DMS 273 treated with DMSO at 0.1 percent for 48 hours (cell line): ENCODE measurements at places on chromosomes 6 and 20.

- peak; percentile 8 for DNase-seq
These were observed 8.9 kb downstream of the FAM217B start for GRCh38 chr20:59948828-59949720.

- DNase-seq, result no peak
These were observed 70.2 kb upstream of the EEF1E1 start for GRCh38 chr6:8172530-8172929.

DNA sequence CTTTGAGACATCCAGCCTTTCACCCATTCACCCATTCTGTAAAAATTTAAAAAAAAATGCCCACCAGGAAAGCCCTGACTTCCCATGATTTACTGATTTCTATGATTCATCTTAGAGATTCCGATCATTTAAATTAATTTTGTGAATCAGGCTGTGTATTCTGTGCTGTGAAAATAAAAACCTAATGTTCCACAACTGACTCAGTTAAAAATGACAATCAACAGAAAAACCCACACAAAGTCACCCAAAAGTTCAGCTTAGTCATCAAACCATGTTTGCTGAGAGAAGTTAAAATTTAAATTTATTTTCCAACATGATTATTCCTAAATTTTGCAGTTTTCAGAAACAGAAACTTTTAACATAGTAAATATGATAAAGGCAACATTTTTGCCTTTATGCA is 509.9 kb downstream of the TENT5A start:
- DNase-seq, result no peak

DNA sequence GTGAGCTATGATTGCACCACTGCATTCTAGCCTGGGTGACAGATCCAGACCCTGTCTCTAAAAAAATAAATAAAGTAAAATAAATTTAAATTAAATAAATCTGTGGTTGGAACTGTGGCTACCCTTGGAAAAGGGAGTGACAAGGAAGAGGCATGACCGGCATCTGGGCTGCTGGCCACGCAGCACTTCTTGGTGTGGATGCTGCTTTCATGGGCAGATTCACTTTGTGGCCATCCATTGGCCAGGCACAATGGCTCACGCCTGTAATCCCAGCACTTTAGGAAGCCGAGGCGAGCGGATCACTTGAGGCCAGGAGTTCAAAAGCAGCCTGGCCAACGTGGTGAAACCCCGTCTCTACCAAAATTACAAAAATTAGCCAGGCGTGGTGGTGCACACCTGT is 16.1 kb downstream of the EBF4 start:
- DNase-seq, result no peak

- DNase-seq, result peak; percentile 83
These were observed 9.3 kb upstream of the BCAS1 start for GRCh38 chr20:54079652-54080051.

DNA sequence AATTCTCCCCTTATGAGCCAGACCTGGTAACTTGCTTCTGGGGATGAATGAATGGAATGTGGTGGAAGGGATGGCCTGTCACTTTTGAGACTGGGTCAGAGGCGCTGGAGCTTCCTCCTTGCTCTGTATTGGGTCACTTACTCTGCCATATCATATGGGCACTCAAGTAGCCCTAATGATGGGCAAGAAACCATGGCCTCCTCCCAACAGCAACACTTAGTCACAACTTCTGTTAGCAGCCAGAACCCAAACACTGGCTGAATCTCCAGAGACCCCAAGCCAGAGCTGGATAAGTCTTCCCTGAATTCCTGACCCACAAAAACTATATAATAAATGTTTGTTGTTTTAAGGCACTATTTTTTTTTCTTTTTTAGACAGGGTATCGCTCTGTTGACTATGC is 5.5 kb downstream of the E2F1 start:
- DNase-seq, result no peak

DNA sequence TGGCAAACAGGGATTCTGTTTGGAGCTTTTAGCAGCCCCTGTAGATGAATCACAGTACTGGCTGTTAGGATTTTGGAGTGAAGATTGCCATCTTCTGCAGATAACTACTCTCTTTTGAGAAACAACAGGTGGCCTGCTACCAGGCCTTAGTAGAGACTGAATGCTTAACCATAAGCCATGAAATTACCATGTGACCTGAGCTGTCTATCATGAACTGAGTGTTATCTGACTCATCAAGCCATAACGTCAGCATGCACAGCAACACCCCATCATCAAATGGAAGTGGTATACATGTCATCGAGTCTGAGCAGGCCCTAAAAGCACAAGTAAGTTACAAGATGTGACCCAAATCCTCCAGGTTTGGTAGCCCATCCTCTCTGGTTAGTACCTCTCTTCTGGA is 132.6 kb downstream of the GPR63 start:
- DNase-seq, result no peak

- DNase-seq, result no peak
These were observed 3.9 kb upstream of the LRRC1 start for GRCh38 chr6:53790886-53791285.

- DNase-seq, result no peak
These were observed 451.8 kb downstream of the CD83 start for GRCh38 chr6:14569394-14569793.

DNA sequence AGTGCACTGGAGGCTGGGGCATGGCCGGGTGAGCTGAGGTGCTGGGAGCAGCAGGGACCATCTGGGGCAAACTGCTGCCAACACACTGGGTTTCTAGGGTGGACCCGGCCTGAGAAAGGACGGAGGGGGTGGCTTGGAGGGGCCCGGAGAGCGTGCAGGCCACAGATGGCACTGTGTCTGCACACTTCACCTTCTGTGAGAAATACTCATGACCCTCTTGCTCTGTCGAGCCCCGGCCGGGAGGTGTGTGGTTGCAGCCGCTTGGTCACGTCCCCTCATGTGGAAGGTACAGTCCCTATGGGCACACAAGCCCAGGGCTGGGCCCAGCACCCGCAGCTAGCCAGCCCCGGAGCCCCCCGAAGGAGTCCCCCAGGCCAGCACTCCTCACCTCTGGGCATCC is 59.7 kb downstream of the RBM38 start:
- no peak for DNase-seq

DNA sequence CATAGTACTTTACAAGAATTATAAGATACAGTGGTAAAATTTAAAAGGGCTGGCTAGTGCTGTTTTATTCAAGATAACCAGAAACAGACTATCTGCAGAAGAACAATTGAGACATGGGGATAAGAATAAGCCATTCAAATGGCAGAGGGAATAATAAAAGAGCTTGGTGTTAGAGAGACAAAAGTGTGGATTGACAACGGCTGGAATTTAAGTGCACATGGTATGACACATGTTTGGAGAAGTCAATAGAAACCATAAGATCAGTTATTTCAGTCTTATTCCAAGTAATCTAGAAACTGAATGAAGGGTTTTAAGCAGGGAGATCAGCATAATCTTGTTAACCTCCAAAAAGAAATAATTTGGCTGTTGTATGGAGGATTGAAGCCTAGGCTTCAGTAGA is 1205.5 kb upstream of the CITED2 start:
- DNase-seq, result no peak

GRCh38 chr6:52335576-52335975 is 26.4 kb upstream of the PAQR8 start:
- no peak for DNase-seq

GRCh38 chr6:1849691-1850090 is 240.0 kb downstream of the FOXC1 start:
- no peak for DNase-seq

DNA sequence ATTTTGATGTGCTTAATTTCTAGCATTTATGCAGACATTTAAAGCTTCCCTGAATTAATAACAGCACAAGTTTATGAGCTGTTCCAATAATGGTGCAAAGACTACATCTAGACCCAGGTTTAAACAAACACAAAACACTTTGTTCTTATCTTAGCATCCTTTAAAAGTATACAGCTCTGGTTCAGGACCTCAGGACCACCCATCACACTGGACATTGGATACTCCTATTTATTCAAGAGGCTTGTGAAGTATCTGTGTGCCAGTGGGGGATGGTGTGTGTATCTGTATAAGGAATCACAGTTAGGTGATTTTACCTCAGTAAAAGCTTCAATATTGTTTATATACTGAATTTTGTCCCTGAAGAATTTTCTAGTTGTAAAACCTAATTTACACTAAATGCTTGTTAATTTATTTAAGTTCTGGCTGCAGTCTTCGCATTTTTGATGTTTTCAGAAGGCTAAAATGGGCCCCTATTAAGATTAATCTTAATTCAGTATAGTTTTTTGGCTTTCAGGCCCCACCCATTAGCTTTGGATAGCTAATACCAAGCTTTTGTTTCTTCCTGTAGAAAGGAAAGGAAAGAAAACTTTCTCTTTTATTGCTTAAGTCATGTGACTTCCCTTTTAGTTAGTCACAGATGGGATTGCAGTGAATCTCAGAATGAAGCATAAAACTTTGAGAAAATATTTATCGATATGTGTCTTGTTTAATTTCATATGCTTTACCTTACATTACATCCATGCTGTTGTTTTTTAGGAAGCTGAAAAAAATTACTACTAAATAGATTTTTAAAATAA is 13.1 kb downstream of the LIN28B start:
- DNase-seq, result no peak

- no peak for DNase-seq
These were observed 18.6 kb downstream of the ADTRP start for GRCh38 chr6:11760015-11760473.

GRCh38 chr6:119676230-119676629 is 326.7 kb upstream of the MAN1A1 start:
- DNase-seq, result no peak

GRCh38 chr6:11428371-11428770 is 109.2 kb upstream of the TMEM170B start:
- DNase-seq, result no peak

- DNase-seq, result no peak
These were observed 230.7 kb upstream of the PRDM1 start for GRCh38 chr6:105855433-105855832.

DNA sequence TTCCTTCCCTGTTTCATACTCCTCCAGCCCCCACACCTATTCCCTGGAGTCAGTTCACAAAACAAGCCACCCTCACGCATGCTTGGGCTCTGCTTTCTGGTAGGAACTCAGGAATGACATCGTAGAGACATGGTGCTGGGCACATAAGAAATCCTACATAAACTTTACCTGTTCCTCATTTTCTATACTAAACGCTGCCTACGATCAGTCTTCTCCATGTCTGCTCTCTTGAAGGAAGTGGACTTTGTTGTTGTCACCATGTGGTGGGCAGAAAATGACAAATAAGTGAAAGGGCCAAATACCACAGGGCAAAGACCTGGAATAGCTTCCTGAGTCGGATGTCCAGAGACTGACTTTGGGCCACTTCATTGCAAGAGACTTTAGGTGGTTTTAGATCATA is 10.1 kb downstream of the MYLK4 start:
- no peak for DNase-seq

DNA sequence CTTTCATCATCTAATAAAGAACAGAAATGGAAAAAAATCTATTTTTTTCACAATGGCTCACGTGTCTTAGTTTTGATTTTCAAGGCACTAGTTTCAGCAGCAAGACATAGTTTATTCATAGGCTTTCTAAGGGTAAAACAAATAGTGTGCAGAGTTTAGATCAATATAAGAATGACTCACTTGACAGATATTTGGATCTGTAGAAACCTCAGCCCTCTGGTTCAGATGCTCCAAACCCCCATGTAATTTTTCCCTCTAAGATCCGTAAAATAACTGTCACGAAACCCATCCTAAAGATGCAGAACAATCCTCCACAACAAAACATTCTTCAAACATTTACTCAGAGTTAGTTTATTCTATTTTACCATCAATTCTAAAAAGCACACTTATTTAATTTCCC is 43.4 kb downstream of the IYD start:
- DNase-seq, result no peak

GRCh38 chr6:110389689-110390382 is 25.5 kb downstream of the DDO start:
- no peak for DNase-seq

- no peak for DNase-seq
These were observed 181.2 kb upstream of the PMEPA1 start for GRCh38 chr20:57891014-57891413.

GRCh38 chr6:46456297-46456696 is 35.0 kb downstream of the RCAN2 start:
- no peak for DNase-seq

DNA sequence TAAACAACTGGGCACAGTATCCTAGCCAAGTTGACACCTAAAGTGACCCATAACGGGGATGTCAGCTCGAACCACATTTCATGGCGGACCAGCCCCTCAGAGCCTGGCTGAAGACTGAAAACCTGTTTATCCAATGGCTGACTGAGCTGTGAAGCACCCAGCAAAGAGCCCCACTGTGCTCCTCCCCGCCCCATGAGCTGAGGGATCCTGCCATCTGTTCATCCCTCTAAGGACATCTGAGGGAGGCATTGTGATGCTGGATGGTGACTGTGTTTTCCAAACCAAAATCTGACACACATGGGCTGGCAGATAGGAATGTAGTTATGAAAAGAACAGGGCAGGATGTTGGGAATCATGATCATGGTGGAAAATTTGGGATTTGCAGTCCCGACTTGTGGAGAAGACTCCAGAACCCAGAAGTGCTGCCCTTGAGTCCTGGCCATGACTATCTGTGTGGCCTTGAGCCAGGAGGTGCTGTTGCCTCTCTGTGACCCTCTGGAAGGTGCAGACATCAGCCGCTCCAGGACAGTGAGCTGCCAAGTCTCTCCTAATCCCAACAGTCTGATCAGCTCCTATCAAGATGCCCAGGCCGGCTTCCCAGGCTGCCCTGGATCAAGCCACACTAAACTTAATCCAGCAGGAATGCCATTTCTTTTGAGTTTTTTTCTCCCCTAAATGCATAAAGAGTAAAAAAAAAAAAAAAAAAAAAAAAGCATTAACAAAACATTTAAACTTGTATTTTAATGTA is 5.7 kb downstream of the EDN3 start:
- DNase-seq, result peak; percentile 55

DNA sequence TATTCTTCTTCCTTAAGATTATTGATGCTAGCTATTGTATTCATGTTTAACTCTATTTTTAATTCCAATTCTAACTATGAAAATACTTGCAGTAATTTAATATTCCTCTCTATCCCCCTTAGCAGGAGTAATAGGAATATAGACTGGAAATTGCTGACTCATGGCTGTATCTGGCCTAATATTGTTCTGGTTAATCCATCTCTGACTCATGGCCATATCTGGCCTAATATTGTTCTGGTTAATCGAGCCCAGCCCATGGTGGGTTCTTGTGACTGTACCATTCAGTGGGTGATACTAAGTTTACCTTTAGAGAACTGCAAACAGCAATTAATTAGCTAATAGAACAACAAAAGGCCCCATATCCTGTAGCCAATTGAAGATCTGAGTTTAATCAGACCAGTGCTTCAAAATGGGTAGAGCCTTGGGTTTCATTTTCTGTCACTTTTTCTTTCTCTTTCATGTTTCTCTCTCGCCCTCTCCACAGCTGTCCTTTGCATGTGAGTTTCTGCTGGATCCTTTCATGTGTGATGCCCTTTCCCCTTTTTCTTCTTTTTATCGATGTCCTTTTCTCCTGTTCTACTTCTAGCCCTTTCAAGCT is 50.6 kb downstream of the SLC22A3 start:
- no peak for DNase-seq

DNA sequence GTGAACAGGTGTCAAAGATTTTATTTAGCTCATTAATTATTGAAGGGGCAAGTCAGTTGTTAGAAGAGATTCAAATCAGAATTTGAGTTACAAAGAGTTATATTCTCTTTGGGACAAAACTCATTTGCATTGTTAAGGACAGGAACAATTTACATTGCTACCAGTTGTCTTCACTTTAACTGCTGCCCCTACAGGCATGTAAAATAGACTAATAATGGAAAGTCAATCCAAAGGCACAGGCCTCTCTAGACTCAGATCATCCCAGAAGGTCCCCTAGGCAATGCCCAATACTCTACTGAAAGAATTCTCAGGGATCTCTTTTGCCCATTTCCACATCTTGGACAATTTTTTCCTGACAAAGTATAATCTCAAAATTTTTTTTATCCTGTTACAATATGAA is 95.7 kb downstream of the SCP2D1 start:
- no peak for DNase-seq

GRCh38 chr6:163188746-163189145 is 225.8 kb upstream of the QKI start:
- DNase-seq, result no peak
